Activated naive CD8-positive, alpha-beta T cell treated with anti-CD3 and anti-CD28 coated beads, Interleukin-2, amount 10 ng/mL, durations not matched to agents 7 days and 5 days (primary cell): ENCODE measurements at places on chromosomes 7 and 10. TPM values are rescaled to one million over a fixed set of nuclear protein-coding genes. Genes with fewer than 3 reads are reported as not detected.

Gene PLPP4
- not detected for total RNA-seq

Gene UNC5B
- total RNA-seq = not detected

Gene CYP2W1
- total RNA-seq = not detected

Gene SLC16A12
- not detected for total RNA-seq

Gene MLXIPL
- total RNA-seq = not detected

Gene TUBAL3
- total RNA-seq = not detected

Gene PIK3CG
- 54.1 TPM for total RNA-seq

Gene OR2A7
- 2.1 TPM for total RNA-seq

Gene CSGALNACT2
- 39.5 TPM for total RNA-seq

Gene INSYN2A
- total RNA-seq = not detected

Gene KIF20B
- 56.4 TPM for total RNA-seq

Gene ADCY1
- 0.14 TPM for total RNA-seq

Gene AHR
- 50.6 TPM for total RNA-seq

Gene ZPBP
- total RNA-seq = not detected

Gene NME8
- not detected for total RNA-seq

Gene ABCC2
- total RNA-seq = 2.4 TPM

Gene NUTM2A
- 0.79 TPM for total RNA-seq

Gene CALML5
- total RNA-seq = not detected

Gene SLC16A9
- total RNA-seq = 0.09 TPM

Gene RBP3
- not detected for total RNA-seq

Gene PAX4
- not detected for total RNA-seq

Gene AGR3
- not detected for total RNA-seq

Gene AKR1C4
- total RNA-seq = not detected

Gene AUTS2
- total RNA-seq = 17.5 TPM

Gene EPO
- total RNA-seq = 0.22 TPM

Gene ACHE
- not detected for total RNA-seq
